ENCODE measurements at places on chromosomes 2 and 18. TPM values are rescaled to one million over a fixed set of nuclear protein-coding genes. Genes with fewer than 3 reads are reported as not detected.

- no peak overlapping the region for H3K27ac ChIP-seq
- H3K36me3 ChIP-seq, result no peaks in the 10 kb centered on the region
- H3K4me1 ChIP-seq, result no peaks in the 10 kb centered on the region
- no peaks in the 10 kb centered on the region for H3K27me3 ChIP-seq
- DNase-seq, result no peak
Observed at GRCh38 chr2:222146488-222146887, 152.3 kb downstream of the PAX3 start.

DNA sequence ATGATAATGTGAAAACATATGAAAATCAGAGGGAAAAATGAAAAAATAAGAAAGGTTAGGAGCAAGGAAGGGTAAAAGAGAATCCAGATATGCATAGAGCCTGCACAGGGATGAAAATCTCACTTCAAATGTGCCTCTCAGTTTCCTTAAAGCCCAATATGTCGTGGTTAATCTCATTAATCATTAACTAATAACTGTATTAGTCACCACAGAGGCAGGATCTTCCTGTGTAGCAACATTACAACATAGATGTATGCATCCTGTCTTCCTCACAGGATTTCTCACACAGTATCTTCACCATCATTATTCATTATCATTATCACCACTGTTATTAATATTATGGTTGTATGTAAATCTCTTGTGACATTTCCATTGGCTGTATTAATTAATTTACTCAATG lies 361.2 kb upstream of the SOX11 start:
- H3K4me3 ChIP-seq, result no peak overlapping the region

DNA sequence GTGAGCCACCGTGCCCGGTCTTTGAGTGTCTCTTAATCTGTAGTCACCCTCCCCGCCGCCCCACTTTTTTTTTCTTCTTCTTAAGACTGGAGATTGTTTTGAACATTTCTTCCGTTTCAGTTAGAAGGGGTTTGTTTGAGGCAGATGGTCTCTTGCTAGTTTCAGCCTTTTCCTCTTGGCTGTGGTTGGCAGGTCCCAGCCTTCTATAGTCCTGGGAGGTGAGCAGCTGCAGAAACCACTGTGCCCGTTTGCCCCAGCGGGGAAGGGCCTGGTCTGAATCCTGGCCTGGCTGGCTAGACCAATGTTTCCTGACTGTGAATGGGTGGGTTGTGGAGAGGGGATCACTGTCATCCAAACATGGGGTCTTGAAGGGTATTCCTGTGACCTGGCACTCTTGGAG lies 30.1 kb upstream of the MCFD2 start:
- peaks cover 46% of the 10 kb centered on the region for H3K36me3 ChIP-seq
- no peak for DNase-seq
- H3K27ac ChIP-seq, result peak overlapping the region; percentile 77
- H3K4me3 ChIP-seq, result no peak overlapping the region
- H3K27me3 ChIP-seq, result no peaks in the 10 kb centered on the region

DNA sequence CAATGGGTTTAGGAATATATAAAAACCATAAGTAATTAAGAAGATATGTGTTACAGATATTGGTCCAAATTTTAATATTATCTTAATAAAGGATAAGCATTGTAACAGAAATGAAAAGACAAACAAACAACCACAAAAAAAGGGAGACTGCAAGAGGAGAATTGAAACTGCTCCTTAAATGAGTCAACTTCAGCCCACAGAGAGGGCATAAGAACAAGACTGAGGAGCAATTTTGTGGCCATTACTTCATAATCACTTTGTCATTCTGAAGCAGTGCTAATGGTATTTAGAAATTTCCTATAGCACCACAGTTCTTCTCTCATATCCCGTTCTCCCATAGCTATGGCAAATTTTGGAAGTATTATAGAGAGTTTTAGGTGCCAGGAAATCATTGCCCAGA lies 193.2 kb upstream of the HNMT start:
- peaks cover 2% of the 10 kb centered on the region for H3K27me3 ChIP-seq
- no peak for DNase-seq
- H3K36me3 ChIP-seq, result no peaks in the 10 kb centered on the region
- H3K27ac ChIP-seq, result no peak overlapping the region

DNA sequence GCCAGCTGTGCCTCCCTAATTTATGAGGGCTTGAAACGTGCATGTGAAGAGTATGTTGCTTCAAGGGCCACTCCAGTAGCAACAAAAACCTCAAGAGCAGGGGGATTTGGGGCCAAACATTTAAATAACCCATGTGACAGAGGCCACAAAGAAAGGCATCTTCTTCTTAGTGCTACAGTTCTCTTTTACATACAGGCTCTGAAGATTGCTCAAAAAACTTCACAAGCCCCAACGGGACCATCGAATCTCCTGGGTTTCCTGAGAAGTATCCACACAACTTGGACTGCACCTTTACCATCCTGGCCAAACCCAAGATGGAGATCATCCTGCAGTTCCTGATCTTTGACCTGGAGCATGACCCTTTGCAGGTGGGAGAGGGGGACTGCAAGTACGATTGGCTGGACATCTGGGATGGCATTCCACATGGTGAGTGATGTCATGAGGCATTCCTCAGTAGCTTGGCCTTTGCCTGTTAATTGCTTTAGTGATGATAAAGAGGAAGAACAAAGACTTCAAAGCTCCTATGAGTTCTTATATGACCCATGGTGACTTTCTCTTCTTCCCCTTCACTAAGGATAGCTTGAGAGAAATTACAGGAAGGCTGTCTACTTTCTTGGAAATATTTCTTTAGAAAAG lies 40.1 kb downstream of the NRP2 start:
- no peak overlapping the region for H3K4me3 ChIP-seq
- H3K36me3 ChIP-seq, result no peaks in the 10 kb centered on the region
- peaks cover 1% of the 10 kb centered on the region for H3K4me1 ChIP-seq
- H3K27ac ChIP-seq, result no peak overlapping the region
- no peak for DNase-seq

DNA sequence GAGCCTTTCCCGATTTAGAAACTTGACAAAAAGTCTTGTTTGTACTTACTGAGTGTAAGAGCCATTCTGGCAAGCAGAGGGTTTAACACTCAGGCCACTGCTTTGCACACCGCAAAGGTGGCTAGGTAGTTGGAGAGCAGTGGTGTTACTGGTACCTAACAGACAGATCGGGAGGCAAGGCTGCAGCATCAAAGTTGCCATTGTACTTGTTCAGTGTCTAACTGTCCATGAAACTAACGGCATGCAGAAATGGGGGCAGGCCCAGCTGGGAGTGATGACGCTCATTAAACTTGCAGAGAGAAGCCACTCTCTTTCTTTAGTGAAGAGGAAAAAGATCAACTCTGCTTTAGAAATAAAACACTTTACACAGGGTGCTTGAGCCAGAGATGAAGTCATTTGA lies 10.1 kb downstream of the GPR39 start:
- H3K36me3 ChIP-seq, result no peaks in the 10 kb centered on the region
- no peak overlapping the region for H3K4me3 ChIP-seq
- no peak overlapping the region for H3K27ac ChIP-seq
- no peaks in the 10 kb centered on the region for H3K4me1 ChIP-seq
- H3K27me3 ChIP-seq, result peaks cover 4% of the 10 kb centered on the region

DNA sequence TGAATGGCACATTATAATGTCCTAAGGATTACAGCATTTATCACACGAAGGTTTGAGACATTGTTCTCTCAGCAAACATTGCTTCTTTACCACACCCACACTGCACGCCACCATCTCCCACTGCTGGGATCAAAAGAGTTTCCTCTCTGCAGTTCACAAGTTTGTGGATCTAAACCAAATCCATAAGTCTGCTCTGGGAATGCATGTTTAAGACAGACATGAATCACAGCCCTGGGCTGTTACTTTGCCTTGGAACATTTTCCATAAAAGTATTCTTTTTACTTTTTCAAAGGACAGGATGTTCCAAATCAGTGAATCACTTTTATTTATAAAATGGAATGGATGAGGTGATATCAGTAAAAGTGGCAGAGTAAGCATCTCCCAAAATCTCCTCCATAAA lies 36.1 kb downstream of the STPG4 start:
- H3K27me3 ChIP-seq, result peaks cover 2% of the 10 kb centered on the region
- no peak for DNase-seq
- no peak overlapping the region for H3K4me3 ChIP-seq

DNA sequence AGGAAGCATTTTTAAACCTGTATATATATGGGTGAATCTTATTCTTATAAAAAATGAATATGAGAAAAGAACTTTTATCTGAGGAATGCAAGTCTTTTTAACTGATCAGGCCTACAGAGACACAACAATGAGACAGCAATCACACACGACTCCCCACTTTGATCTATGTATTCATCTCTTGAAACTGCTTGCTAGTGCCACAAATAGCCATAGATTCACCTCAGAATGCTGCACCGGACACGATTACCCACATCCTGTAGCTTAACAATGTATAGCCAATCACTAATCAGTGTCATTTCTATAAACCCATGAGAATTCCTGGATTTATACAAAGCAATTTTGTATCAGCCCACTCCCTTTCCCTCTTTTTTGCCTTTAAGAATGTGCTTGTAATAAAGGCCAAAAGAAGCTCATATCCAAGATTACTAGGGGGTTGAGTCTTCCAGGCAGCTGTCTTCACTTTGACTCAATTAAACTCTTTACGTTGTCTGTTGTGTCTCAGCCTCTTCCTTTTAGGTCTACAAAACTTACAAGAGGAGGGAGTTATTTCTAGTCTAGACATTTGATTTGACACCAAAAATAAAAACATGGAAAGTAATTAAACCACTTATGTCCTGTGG lies 94.9 kb downstream of the MBD2 start:
- no peak overlapping the region for H3K4me3 ChIP-seq
- no peaks in the 10 kb centered on the region for H3K36me3 ChIP-seq
- peaks cover 10% of the 10 kb centered on the region for H3K4me1 ChIP-seq
- no peak overlapping the region for H3K27ac ChIP-seq

DNA sequence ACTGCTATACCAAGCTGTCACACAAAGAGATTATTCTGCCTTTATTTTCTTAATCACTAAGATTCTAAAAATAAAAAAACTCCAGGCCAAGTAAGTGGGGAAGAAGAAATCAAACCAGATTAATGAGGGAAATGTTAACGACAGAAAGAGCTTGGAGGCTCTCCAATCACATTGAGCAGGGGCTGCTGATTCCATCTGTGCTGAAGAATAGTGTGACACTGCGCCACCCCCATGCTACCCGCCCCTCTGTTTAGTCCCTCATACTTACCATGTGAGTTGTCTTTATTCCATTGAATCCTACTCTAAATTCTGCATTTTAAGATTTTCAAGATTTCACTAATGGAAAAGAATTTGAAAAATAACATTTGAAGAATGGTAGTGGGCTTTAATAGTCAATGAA lies 998.0 kb upstream of the CDH2 start:
- H3K36me3 ChIP-seq, result no peaks in the 10 kb centered on the region
- DNase-seq, result no peak
- H3K4me1 ChIP-seq, result no peaks in the 10 kb centered on the region
- H3K27me3 ChIP-seq, result no peaks in the 10 kb centered on the region

DNA sequence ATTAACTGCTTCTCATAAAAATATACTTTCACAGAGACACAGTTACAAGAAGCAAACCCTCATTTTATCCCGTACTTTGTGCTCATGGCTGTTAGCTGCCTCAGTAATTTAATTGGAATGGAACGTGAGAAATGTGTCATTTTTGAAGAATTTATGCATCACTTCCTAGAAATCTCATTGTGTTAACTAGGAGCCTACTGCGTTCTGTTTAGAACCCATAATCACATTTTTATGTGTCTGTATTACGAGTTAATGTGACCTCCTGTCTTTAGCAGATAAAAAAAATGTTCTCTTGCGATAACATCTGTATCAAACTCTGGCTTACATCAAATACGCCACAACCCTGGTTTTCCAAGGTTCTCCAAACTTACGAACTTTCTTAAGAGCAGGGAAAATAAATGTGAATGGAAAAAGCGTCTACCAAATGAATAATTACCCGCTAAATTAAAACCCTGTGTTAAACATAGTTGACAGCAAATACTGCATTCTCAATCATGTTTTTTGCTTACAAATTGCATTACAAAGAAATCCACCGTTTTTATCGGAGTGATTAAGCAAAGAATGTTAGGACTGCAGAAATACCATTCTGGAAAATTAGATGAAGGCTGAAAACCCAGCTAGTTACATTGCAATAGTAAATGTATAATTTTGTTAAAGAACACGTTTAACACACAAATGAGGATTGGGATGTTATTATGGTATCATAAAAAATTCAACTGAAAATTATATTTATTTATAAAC lies 12.1 kb upstream of the GBX2 start:
- H3K4me1 ChIP-seq, result peaks cover 13% of the 10 kb centered on the region
- H3K36me3 ChIP-seq, result no peaks in the 10 kb centered on the region
- H3K27me3 ChIP-seq, result peaks cover 59% of the 10 kb centered on the region

DNA sequence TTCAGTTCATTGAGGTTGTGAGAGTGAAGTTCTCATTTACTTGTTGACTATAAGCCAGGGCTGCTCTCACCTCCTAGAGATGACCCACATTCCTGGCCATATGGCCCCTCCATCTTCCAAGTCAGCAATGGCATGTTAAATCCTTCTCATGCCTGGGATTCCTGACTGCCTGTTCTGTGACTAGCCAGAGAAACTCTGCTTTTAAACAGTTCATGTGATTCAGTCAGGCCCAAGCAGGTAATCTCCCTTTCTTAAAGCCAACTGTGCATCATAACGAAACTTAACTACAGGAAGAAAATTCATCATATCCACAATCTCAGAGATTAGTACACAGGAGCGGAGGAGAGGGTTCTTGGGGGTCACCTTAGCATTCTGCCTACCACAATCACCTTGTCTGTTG lies 11.5 kb downstream of the DPP4 start:
- peak overlapping the region; percentile 72 for H3K27ac ChIP-seq
- H3K4me1 ChIP-seq, result peaks cover 64% of the 10 kb centered on the region
- peaks cover 1% of the 10 kb centered on the region for H3K36me3 ChIP-seq
- peak; percentile 11 for DNase-seq

DNA sequence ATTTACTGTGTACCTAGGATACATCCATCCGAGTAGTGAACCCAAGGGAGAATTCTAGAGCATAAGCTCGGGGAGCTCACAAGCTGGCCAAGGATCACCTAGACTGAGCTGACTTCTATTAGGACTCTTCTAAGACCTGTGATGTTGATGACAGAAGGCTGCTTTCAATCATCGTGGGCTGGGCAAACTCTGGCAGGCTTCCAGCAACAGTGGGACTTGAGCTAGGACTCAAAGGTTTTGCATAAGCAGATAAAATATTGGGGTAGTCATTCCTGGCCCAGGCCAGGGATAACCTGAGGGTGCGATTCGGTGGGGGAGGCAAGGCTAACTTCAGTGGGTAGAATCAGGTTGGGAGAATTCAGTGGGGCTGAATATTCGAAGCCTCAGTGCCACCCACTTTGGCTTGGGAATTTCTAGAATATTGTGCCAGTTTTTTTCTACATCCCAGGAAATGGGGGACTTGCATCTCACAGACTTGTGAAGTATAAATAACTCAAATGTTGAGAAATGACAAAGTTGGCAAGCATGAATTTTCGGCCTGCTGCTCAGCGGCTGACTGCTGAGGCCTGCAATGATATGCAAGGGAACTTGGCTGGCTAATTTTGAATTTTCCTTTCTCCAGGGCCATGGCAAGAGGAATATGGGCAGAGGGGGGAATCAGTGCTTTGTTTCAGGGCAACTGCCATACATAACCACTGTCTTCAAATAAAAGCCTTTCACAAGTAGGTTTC lies 274.3 kb downstream of the PRKCE start:
- H3K4me1 ChIP-seq, result no peaks in the 10 kb centered on the region
- no peaks in the 10 kb centered on the region for H3K36me3 ChIP-seq
- no peak overlapping the region for H3K4me3 ChIP-seq
- no peak for DNase-seq
- H3K27me3 ChIP-seq, result no peaks in the 10 kb centered on the region

NR4A2 gene
- total RNA-seq, result 19.1 TPM

MROH2A gene
- not detected for total RNA-seq

SNTG2 gene
- 0.57 TPM for total RNA-seq

SERPINB13 gene
- not detected for total RNA-seq

G6PC2 gene
- total RNA-seq, result not detected

ARHGAP25 gene
- total RNA-seq, result 73.2 TPM

TXNDC2 gene
- total RNA-seq, result not detected

LHCGR gene
- not detected for total RNA-seq

KCNK3 gene
- not detected for total RNA-seq

LIMS4 gene
- total RNA-seq, result not detected
